ENCODE measurements at places on chromosomes 6 and 20.

- no peak for DNase-seq
Observed at GRCh38 chr6:53734473-53735299, 60.1 kb upstream of the LRRC1 start.

DNA sequence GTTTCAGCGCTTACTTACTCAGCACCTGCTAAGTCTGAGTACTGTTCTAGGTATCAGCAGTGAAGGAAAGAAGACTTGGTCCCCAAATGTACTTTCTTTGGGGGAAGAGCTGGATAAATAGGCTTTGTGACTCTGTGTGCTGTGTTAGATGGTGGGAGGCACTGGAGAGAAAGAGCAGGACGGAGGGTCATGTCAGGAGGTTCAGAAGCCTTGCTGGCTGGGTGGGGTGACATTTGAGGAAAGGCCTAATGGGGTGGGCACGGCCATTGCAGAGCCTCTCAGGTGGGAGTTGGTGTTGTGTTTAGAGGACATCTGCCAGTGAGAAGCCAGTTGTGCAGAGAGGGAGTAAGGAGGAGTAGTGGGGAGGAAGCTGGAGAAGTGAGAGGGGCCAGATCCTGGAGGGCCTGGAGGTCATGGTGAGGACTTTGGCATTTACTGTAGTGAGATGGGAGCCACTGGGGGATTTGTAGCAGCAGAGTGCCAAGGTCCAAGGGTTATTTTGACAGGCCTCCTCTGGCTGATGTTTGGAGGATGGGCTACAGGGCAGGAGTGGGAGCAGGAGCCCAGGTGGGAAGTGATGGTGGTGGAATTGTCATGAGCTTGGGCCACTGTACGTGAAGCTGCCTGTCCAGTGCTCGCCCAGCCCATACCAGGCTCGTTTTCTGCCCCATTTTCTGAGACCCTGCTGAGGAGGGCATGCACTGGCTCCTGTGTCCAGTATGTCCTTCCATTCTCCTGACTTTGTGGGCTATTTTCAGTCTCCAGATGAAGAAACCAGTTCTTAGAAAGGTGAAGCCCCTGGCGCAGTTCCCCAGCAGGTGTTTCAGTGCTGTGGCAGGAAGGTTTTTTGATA is 886 bp downstream of the SDCBP2 start:
- DNase-seq, result no peak

GRCh38 chr6:144621332-144621731 is 336.2 kb downstream of the UTRN start:
- DNase-seq, result no peak

DNA sequence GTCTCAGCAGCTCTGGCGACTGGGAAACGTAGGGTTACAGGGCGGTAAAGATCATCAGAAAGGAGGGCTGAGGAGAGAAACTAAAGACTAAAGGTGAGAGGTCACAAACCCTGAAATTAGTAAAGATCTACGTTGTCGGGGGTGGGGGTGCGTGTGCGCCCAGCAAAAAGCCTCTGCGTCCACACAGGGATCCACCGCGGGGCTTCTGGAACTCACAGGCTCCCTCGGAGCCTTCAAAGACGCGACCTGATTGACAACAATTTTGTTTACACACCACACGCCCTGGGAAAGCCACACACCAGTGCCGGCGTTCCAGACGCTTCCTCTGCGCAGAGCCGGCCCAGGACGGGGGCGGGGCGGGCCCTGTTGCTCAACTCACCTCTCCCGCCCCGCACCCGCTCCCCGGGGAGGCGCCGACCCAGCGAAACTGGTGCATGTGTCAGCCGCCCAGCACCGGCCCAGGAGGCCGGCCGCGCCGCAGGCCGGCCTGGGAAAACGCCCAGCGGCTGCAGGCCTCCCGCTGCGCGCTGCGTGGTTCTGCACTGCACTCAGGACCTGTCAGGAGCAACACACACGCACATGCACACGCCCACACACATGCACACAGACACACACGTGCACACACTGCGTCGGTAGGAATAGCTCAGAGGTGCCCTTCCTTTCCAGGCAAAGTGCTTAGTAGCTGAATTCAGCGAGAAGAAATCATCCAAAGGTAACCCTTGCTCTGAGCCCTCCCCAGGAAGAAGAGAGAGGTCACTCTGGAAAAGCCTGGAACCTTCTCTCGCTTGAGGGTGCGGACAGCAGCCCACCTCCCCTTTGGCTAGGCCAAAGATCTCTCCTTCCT is 57.2 kb upstream of the ARID1B start:
- peak; percentile 77 for DNase-seq

GRCh38 chr20:57622579-57623381 is 2.6 kb upstream of the ZBP1 start:
- no peak for DNase-seq

DNA sequence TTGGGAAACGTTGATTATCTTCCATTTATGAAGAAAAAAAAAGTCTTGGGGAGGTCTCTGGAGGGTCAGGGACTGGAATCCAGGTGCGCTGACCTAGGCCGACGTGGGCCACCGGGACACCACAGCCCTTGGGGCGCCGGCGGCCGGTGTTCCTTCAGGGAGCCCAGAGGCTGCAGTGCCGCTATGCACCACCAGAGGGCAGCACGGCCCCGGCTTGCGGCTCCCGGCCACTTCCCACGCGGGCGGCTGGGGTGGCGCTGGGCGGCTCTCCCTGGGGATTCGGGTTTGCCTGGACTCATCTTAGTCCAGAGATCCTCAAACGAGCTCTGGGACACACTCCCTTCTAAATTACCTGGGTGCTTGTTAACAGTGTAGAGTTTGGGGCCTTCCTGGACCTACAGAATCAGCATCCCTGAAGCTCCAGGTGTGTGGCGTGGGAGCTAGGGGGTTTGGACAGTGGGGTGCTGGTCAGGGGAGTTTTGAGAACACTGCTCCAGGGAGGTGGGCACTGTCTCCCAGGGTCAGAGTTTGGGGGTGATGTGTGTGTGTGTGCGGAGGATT is 23.0 kb upstream of the GTSF1L start:
- no peak for DNase-seq

- DNase-seq, result no peak
Observed at GRCh38 chr20:59019217-59019616, at the start of gene TUBB1. Gene TUBB1, plus strand, starts transcription at chr20:59019429. Its CDS starts 94 bp downstream, at chr20:59019523.

GRCh38 chr20:14360416-14360815 is 23.0 kb upstream of the FLRT3 start:
- DNase-seq, result no peak

GRCh38 chr6:142842418-142843261 is 102.3 kb downstream of the HIVEP2 start:
- DNase-seq, result no peak

DNA sequence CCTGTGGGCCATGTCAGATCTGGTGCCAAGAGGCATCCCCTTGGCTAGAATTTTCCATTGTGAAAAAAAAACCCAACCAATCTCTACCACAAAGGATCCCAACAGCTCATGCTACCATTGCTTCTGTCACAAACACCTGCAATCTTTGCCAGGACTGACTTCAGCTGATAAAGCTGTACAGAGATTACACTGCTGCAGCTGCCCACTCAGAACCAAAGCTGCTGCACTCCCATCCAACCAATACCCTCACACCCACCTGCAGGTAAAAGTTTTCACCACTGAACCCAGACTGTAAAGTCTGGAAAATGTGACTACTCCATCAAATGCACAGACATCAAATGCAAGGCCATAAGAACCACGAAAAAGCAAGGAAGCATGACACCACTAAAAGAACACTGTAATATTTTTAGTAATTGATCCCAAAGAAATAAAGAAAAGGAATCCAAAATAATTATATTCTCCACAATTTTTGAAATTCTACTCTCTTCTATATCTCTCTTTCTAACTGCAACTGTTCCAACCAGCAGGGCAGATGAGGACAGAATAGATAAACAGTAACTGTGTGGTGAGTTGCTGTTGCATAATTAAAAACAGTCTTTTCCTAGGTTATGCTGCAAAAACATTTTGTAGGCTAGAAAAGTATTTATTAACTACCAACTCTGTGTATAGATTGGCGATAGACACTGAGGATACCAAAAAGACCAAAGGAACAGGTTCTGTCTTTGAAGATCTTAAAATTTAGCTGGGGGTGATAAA is 128.0 kb upstream of the MCHR2 start:
- no peak for DNase-seq

GRCh38 chr20:63212792-63213191 is 3.1 kb downstream of the YTHDF1 start:
- DNase-seq, result no peak

DNA sequence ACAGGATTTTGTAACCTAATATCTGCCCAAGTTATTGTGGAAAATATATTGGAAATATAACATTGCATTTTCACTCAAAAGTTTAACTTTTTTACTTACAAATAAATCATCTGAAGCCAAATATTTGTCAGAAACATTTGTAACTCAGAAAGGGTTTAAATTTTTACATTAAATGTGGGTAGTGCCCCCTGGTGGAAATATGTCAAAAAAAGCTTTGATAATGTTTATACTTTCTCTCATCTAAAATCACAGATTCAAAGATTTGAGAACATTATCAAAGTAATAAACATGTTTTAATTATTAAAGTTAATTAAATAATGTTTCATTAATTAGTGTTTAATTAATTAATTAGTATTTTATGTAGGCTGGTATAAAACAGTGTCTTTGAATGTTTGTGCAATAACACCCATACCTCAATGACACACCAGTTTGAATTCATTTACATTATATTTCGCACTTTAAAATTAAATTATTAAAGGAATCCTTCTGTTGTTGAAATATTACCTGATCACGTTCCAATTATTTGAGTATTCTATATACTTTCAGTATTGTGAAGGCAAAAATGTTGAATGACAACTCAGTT is 320.1 kb upstream of the FKBP1C start:
- DNase-seq, result no peak

GRCh38 chr20:34015401-34016335 is 22.0 kb downstream of the RALY start:
- no peak for DNase-seq

DNA sequence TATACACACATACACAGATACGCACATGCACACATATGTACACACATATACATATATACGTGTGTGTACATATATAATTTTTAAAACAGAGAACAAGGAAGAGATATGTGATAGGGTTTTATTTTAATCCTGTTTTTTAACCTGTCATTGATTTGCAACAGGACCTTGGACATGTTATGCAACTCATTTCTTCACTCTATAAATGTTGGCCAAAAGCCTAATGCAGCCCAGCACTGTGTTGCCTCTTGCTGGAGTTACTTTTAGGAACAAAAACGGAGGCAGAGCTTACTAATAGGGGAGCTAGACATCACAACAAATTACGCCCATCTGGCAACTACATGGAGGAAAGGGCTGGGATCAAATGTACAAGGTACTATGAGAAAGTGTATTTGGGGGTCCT is 179.9 kb upstream of the TAB2 start:
- no peak for DNase-seq

DNA sequence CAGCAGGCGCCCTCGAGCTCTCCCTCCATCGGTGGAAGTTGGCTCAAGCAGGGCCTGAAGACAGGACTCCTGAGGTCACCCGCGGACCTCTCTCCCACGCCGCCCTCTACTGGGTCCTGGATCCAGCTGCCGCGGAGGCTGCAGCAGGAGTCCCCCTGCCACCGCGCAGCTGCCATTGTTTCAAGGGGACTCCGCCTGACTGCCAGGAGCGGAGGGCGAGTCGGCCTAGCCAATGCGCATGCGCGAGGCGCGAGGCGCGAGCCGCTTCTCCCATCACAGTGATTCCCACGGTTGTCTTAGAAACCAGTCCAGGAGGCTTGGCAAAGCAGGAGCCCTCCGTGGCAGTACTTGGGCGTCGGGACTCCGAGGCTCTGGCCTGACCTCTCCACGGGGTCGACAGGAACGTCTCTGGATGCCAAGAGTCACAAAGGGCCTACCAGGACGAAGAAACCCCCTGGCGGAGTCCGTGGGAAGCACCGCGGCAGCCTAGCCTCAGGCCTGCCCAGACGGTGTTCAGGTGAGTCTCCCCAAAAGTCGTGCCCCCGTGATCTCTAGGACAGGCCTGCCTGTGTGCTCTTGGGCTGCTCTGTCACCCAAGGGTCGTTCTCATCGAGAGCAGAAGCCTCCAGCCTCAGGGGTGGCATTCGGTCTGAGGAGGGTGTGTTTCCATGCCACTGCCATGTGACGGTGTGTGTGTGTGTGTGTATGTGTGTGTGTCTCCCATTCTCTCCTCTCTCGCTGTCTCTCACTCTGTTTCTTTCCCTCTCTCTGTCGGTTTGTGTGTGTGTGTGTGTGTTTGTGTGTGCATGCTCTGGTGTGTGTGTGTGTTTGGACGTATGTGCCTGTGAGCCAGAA is 290.6 kb upstream of the ZNF337 start:
- DNase-seq, result no peak

- DNase-seq, result no peak
Observed at GRCh38 chr6:6772751-6773150, 184.2 kb downstream of the LY86 start.

DNA sequence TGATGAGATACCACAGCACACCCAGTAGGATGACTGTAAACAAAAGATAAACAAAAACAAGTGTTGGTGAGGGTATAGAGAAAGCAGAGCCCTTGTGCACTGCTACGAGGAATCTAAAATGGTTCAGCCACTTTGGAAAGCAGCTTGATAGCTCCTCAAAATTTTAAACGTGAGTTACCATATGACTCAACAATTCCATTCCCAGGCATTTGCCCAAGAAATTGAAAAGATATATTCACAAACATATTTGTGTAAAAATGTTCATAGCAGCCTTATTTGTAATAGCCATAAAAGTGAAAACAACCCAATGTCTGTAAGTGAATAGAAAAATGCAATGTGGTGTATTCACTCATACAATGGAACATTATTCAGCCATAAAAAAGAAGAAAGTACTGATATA is 141.0 kb upstream of the BTBD3 start:
- no peak for DNase-seq

GRCh38 chr20:5650280-5650691 is 99.9 kb upstream of the SHLD1 start:
- no peak for DNase-seq

DNA sequence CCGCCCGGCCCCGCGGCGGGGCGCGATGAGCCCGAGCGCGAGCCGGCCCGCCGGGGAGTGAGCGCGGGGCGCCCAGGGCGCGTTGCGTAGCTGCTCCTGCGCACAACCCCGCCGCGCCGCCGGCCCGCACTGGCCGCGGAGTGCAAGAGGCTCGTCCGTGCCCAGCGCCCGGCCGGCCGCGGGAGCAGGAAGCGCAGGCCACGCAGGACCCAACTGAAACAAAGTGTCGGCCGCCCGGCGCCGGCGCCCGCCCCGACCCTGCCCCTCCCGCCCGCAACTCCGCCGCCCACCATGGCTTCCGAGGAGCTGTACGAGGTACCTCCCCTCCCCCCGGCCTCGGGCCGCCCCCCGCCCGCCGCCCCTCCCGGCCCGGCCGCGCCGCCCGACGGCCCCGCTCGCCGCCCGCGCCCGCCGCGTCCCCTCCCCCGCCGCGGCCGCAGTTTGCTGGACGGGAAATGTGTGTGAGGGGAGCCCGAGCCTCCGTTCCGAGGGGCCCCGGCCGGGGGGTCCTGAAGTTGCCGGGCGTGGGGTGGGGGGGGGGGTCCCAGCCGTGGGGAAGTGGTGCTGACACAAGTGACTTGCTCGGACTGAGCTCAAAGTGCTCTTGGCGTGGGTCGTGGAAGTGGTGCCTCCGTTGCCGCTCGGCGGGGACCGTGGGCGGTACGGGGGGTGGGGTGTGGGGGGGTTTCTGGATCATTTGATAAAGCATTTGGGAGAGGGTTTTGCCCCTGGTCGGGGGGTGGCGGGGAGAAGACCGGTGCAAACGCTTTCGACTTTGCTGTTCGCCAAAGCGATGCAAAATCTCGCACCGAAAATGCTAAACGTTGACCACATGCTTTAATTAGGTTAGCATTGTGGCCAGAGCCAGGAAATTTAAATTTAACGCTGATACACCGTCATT is 539 bp downstream of the CDYL start:
- DNase-seq, result no peak

- no peak for DNase-seq
Observed at GRCh38 chr6:94494500-94494899, 1075.1 kb upstream of the EPHA7 start.

Data from esophagus squamous epithelium (tissue), 5 donors.